Fibroblast of skin of right biceps (primary cell): ENCODE measurements at places on chromosomes 16 and 17.

DNA sequence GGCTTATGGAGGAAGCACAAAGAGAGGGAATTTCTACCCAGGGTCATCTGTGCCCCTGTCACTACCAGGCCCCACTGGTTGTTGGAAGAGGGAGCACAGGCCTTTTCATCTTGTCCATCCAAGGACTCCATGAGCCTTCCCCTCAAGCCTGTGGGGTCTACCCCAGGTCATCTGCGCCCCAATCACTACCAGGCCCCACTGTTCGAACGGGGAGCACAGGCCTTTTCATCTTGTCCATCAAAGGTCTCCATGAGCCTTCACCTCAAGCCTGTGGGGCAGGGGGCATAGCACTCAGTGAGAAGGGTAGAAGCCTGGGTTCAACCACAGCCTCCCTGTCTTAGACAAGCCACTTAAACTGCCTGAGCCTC is 101.5 kb upstream of the CDH5 start:
- no peak for DNase-seq

DNA sequence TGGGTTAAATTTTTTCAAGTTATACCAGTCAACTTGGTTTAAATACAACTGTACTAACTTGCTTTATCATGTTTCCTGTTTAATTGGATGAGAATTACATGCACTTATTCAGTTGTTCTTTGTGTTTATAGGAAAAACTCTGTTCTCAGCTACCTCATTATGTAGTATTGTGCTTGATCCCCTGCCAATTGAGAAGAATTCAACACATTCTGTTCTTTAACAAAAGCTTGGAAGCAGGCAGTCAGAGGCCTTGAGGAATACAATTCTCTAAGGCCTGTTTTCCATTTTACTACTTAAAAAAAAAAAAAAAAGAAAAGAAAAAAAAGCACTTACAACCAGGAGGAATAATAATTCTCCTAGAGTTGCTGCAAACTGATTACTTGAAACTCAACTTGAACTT is 60.6 kb upstream of the CMIP start:
- DNase-seq: no peak

- no peak for DNase-seq
Measured at GRCh38 chr16:87239545-87239944, 77.6 kb downstream of the C16orf95 start.

- no peak for DNase-seq
Measured at GRCh38 chr16:82880346-82880745, 253.6 kb downstream of the CDH13 start.

DNA sequence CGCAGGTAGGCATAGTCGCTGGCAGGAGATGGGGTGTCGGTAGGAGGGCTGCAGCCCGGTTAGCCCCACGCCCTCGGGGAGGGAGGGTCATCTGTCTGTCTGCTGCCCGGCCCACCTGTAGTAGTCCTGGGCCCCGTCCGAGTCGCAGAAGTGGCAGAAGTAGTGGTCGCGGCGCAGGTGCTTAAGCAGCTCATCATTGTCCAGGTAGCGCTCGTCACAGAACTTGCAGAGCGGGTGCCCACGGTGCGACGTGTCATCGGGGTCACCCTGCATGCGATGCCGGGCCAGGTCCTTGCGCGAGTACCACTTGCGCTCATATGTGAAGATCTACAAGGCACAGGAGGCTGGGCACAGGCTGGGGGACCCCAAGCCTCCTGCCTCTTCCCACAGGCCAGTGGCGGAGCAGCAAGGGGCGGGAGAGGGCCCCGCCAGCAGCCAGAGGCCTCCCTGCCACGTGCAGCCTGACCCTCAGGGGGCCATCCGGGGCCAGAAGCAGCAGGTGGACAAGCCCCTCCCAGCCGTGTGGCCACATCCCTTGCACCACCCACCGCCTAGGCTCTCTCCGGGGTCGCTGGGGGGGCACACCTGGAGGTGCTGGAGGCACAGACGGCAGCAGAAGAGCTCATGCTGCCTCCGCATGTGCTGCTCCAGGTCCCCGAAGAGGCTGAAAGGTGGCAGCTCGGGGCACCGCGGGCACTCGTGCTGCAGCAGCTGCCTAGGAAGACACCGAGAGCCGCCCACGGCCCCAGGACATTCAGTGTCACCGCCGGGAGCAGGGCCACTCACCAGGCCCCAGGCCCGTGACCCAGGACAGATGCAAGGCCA is 7.0 kb downstream of the ZNF598 start:
- DNase-seq: no peak

DNA sequence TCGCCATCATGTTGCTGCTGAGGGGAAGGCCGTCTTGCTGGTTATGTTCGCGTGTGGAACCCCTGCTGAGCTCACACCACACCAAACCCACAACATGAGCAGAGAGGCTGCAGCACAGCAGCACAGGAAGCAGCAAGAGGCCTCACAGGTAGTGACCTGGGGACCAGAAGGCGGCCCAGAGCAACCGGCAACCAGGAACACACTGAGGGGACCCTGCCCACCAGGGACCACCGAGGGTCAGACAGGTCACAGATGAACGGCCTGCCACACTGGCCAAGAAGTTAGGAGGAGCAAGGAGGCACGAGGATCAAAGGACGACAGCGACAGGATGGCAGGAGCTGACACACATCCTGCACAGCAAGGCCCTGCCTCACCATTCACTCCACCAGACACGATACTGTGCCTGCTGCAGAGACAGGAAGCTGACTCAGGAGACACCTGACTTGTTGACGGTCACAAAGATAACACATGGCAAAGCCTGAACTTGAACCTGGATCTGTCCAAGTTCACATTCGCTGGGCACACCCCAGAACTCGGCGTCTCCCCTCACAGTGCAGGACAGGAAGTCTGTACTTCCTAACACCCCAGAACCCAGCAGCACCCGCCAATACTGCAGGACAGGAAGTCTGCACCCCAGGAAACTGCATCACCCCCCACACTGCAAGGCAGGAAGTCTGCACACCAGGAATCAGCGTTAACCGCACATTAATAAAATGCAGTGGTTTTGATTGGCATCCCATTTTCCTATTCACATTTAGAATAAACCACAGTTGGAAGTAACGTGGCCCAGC is 98.5 kb downstream of the ZNF778 start:
- DNase-seq: peak; percentile 90

GRCh38 chr17:50544516-50544915 is 2.5 kb upstream of the SPATA20 start:
- DNase-seq: no peak

DNA sequence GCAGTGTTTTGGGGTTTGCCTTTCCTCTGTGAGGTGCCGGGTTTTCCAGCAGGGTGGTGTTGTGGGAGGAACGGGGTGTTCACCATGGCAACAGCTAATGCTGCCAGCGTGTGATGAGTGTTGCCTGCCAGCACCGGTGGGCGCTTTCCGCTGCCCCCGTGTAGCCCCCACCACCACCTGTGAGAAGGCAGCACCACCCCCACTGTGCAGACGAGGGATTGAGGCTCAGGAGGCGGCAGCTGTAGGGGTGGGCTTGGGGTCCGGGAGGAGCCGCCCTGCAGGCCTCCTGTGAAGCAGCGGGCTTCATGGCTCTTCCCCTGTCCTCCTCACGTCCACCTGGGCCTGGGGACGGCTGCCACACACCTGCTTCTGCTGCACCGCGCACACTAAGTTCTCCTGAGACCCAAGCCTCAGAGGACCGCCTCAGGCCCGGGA is 5.2 kb downstream of the RAB40C start:
- DNase-seq: no peak

DNA sequence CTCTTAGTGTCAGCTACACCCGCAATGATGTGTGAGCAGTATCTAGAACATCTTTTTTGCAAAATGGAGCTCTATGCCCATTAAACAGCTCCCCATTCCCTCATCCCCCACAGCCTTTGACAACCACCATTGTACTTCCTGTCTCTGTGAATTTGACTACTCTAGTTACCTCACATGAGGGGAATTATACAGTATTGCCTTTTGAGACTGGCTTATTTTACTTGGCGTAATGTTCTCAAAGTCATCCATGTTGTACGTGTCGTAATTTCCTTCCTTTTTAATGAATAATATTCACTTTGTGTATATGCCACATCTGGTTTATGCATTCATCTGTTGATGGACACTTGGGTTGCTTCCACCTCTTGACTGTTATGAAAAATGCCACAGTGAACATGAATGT is 23.2 kb upstream of the CCL22 start:
- no peak for DNase-seq

DNA sequence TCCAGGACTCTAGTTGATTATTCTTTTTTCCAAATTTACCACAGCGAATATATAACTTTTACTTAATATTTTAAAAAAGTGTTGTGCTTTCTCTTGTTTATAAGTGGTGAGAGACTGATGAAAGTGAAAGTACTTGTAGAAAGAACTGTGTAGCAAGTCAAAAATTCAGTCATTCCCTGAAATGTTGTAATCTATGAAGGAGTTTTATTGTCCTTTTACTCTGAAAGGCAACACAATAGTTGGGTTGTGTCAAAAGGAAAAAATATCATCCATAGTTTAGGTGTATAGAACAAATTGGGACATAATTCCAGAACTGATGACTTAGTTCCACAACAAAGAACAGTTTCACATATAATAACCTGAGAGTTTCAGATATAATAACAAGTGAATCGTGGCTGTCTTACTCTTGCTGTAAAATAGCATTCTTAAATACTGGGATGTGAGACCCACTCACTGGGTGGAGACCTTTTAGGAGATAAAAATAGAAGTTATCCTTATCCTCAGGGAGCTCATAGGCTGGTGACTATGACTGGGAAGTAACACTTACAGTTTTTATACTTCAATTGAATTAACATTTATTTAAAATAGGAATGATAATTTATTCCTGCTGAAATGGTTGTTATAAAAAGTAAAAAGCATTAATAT is 20.6 kb downstream of the CYB5B start:
- DNase-seq: peak; percentile 6

DNA sequence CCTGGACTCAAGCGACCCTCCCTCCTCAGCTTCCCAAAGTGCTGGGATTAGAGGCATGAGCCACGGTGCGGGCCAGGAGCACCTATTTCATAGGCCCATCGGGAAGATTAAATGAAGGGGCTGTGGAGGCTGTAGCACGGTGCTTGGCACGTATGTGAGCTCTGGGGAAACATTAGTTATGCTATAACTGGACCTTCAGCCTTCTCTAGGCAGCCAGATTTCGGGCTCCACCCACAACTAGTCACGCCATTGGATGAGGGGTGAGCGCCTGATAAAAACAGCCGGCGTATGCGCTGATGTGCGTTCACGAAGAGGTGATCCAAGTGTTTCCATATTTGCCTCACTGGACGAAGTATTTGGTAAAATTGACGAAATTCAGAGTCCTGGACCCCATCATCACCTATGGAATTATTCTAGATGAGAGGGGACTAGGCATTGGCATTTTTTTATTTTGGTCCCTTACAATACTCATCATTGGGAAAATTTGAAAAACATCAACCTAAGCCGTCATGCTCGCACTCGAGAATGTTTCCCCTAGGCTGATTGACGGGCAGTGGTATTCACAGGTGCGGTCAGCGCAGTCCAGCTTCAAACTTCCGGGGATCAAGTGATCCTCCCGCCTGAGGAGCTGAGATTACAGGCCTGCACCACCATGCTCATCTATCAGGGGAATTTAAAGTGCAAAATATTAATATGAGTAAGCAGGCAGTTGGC is 1.8 kb upstream of the ANKRD11 start:
- no peak for DNase-seq

GRCh38 chr17:29706045-29706431 is 83.3 kb upstream of the CORO6 start:
- no peak for DNase-seq

DNA sequence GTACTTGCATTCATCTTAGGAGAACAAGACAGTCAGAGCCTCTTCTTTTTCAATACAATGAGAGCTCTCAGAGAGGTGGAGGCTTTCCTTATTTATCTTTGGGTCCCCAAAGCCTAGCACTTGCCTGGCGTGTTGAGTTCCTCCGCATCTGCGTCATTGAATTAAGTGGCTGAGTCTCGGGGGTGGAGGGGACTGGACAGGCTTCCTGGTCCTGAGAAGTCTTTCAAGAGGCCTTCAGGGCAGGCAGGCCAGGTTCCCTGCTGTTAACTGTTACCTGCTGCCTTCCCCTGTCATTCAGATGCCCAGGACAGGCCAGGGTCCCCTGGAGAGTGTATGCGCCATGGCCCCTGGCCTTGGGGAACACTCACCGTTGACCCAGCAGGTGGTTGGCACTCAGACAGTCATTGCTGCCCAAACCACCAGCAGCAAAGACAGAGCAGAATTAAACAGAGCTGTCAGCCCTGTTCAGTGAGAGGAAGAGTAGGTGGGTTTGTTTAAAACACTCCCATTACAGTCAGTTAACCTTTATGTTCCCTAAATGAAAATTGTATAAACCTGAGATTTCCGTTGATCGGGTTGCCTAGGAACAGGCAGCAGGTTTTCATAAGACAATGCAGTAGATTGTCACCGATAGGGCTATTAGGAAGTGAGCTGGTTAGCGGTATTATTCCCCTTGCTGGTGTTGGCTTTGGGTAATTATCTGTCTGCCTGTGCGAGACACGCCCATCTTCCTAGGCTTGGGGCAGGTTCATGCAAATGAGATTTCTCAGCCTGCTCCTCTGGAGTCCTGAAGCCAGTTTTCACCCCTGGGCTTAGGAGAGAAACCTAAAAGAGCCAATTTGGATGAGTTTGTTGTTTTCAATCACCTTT is 132.7 kb downstream of the CCDC182 start:
- no peak for DNase-seq

DNA sequence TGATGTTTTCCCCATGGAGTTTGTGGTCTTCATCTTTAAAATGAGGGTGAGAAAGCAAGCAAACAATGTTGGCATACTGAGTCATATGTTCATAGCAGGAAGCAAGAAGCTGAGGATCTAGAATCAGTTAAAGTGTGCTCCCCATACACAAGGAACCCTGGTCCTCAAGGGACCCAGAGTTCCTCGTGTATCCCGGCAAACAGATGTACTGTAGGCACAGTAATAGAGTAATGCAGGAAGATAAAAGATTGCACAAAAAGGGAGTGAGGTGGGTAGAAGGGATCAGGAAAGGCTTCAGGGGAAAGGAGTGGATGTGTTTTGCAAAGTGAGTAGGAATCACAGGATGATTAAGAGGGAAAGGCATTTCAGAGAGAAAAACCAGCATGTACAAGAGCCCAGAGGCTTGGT is 412.3 kb upstream of the CDH11 start:
- peak; percentile 78 for DNase-seq
